Stimulated activated CD4-positive, alpha-beta T cell treated with anti-CD3 and anti-CD28 coated beads, TNF-alpha, amount 100 ng/mL, for 4 hours (primary cell): ENCODE measurements at places on chromosomes 12 and 14.

DNA sequence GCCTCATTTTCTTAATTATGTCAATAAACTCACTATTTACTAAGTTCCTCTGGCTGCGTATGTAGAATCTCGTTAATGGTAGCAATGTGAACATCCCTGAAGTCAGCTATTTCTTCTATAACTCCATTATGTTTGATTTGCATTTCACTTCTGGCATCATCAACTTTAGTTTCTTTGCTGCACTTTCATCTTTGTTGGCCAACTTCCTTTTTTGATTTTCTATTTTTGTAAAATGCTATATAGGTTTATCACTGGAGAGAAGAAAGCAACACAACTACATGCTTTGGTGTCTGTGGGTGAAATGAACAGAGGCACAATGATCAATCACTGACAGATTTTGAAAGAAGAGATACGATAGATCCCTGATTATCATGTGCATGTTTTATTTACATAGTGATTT is 58.5 kb upstream of the ATF7IP start:
- DNase-seq = no peak

- no peak for DNase-seq
These were observed 209.9 kb upstream of the GARIN2 start for GRCh38 chr14:66979101-66979974.

- no peak for DNase-seq
These were observed 39.8 kb downstream of the GPR135 start for GRCh38 chr14:59425322-59425935.

DNA sequence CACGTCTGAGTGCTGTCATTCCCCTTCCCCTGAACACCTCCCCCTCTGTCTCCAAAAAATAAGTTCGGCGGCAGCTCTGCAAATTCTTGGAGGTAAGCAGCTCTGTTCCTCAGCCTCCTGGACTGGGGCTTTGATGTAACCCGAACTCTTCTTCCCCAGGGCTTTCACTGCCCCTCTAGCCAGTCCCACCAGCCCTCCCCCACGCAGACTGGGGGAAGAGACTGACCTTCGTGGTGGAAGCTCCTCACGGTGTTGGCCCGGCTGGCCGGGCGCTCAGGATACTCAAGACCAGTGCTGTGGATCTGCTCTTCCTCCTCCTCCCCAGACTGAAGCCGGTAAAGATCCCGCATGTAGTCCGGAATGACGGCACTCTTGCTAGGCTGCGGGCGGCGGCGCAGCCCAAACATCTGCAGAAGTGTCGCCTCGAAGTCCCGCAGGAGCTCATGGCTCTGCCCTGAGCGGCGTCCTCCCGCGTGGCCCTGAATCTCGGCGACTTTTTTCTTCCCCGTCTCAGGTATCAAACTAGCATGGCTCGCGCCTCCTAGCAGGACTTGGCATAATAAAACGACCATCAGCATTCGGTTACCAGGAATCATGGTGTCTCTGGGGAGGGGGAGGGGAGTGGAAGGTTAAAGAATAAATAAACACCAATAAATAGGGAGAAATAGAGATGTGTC is 4.9 kb downstream of the BMP4 start:
- DNase-seq = no peak

DNA sequence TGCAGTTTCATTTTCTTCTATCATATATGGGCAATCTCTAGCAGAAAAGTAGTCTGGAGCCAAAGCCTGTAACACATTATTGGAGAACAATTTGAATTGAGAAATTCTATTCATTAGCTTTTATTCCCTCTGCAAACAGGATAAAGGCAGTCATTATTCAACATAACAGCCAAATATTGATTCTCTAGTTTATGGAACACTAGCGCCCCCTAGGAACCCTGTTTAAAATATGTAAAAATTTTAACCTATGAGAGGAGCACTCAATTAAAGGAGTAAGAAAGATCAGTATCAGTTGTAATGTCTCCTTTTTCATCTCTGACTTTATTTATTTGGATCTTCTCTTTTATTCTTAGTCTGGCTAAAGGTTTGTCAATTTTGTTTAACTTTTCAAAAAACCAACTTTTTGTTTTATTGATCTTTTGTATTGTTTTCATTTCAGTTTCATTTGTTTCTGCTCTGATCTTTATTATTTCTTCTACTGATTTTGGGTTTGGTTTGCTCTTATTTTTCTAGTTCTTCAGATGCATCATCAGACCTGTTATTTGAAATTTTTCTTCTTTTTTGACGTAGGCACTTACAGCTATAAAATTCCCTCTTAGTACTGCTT is 4.8 kb upstream of the LMNTD1 start:
- no peak for DNase-seq

- DNase-seq = no peak
These were observed 14.2 kb downstream of the BCL11B start for GRCh38 chr14:99257673-99258221.

DNA sequence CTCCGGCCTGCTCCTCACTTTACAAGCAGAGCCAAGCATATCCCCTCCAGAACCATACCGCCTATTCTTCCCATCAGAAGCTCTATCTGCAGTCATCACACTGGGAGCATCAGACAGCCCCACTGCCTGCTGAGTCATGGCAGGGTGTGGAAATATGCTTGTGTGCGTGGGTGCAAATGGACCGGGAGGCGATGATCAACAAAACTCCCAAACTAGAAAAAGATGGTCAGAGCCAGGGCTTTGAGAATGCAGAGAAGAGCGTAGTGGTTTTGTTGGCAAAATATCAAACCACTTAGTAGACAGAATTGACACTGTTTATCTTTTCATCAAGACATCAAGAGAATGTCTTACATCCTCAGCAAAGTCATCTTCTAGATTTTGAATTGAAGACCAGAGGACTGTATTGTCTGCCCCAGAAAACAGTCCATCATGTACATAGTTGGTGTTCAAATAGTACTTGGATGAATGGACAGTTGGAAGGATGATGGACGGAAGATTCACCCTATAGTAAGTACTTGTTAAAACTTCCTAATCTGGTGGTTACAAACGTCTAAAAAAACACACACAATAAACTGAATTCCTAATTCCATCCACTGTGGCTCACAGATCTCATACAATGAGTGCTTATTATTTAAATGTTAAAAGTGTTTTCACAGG is 54.9 kb downstream of the VWF start:
- no peak for DNase-seq

GRCh38 chr12:24561882-24562770 is 386.8 kb downstream of the BCAT1 start:
- no peak for DNase-seq

DNA sequence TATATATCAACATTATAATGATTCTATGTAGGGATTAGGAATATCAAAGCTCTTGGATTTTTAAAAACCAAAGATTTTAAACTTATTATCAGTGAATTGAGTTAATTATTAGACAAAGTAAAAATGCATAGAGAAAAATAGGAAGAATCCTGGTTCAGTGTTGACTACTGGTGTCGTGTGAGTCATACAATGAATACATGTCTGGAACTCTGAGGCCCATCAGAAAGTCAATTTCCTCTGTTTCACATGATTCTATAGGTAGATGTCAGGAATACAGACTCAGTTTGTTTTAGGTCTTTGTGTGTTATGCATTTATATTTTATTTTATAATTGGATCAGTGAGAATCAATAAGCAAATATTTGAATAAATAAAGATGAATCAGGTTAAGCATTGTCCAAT is 84.5 kb upstream of the RTL1 start:
- no peak for DNase-seq

DNA sequence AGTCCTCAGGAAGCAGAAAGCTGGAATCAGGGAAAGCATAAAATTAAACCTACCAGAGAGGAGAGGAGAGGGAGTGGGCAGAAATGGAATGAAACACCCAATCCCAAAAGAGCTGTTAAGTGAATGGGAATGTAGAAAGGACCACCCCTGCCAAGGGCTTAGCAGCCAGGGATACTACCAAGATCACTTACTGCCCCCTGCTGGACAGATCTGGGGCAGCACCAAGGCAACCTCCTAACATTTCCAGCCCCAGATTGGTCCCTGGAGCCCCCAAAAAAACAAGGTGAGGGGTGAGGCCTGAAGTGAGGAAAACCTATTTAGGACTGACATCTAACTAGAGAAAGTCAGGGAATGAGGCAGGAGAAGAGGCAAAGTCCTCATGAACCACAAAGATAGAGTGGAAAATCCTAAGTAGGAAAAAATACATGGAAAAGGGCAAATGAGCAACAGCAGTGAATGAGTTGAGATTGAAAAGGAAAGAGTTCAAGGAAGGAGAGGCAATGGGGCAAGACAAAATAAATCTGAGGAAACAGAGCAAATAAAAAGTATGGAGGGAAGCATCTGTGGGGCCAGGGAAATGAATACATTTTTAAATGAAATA is 11.2 kb upstream of the FKBP11 start:
- peak; percentile 75 for DNase-seq

DNA sequence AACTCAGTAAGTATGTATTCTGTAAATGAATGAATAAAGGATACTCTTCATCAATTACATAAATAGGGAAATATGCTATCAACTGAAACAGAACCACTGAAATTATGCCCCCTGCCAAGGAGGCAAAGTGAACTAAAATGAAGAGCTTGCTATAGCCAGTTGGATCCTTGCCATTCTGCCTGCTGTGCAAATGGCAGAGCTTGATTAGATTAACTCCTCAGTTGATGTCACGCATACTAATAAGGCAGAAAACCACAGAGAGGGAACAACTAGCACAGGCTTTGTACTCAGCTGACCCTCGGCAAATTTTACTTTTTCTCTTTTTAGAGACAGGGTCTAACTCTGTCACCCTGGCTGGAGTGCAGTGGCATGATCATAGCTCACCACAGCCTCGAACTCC is 36.7 kb upstream of the FERMT2 start:
- DNase-seq = no peak

GRCh38 chr14:96194262-96194656 is 10.4 kb upstream of the BDKRB2 start:
- DNase-seq = no peak

- no peak for DNase-seq
These were observed 12.4 kb downstream of the TMEM106C start for GRCh38 chr12:47975816-47976215.

GRCh38 chr14:57865066-57865402 is 858 bp downstream of the SLC35F4 start:
- no peak for DNase-seq
